ENCODE measurements at places on chromosomes 3 and 15.

- DNase-seq: no peak
Observed at GRCh38 chr3:312160-312733, 115.7 kb downstream of the CHL1 start.

GRCh38 chr15:99169769-99170311 lies 65.0 kb downstream of the SYNM start:
- DNase-seq: no peak

DNA sequence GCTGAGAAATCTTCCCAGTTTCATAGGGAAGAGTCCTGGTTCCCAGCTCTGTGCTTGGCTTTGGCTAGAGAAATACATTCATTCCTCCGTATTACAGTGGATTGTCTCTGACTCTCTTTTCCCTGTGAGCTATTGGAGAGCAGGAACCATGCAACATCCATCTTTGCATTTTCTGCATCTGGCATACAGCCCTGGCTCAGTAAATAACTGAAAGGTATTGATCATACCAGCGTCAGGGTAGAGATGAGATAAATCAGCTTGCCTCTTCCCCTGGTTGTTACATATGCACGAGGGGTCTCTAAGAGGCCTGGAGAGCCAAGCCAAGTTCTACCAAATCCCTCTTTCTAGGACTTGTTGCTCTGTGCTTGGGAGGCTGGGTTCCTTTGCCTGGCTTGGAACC lies 35.2 kb downstream of the FOXB1 start:
- no peak for DNase-seq

- no peak for DNase-seq
Observed at GRCh38 chr3:45585371-45585770, 9.2 kb upstream of the LIMD1 start.

DNA sequence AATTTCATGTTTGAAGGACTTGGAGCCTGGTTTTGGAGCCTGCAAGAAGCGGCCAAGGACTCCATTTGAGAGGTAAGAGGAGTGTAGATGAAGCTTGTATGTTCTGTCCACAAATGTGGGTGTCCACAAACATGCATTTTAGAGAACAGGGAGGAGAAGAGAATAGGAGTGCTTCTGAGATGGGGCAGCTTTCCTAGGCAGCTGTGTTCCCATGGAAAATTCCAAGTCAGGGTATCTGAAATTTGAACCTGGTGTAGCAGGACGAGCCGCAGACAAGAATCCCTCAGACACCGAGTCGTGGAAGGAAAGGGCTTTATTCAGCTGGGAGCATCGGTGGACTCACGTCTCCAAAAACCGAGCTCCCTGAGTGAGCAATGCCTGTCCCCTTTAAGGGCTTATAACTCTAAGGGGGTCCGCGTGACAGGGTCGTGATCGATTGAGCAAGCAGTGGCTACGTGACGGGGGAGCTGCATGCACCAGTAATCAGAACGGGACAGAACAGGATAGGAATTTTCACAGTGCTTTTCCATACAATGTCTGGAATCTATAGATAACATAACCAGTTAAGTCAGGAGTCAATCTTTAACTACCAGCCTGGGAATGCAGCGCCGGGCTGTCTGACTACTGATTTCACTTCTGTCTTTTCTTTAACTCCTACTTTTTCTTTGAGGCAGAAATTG lies 71.4 kb upstream of the WDR72 start:
- DNase-seq: no peak

DNA sequence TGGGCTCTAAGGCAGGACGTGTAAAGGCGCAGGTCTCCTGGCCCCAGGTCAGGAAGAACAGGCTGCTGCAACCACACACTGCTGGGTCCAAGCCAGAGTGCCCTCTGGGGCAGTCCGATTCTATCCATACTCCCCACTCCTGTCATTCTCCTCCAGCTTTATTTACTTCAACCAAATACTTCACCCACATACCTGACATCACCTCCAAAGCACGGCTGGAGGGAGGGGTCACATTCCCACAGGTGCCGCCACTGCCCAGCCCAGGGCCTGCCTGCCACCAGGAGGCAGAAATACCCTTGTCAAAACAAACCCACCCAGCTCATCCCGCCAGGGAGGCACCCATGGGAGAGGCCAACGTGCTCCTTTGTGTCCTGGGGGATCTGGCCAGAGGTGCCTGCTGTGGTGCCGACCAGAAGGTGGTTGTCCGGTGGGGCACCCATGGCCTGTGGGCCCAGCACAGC lies 100.4 kb downstream of the DAPK2 start:
- DNase-seq: no peak

DNA sequence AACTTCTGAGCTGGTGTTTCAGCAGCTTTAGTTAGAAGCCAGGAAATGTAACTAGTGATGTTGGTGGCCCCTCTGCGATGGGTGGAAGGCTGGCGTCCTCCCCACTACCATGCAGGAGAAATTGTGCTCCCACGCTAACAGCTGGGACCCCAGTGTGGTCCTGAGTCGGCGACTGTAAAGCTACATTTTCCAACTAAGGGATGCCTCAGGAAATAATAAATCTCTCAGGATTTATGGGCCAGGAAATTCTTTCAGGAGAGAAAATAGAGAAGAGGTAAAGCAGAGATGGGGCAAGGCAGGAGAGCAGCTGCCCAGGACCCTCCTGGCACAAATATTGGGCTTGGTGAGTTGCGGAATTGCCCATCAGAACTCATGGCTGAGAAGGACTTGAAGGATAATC lies 186.9 kb downstream of the OPA1 start:
- no peak for DNase-seq

DNA sequence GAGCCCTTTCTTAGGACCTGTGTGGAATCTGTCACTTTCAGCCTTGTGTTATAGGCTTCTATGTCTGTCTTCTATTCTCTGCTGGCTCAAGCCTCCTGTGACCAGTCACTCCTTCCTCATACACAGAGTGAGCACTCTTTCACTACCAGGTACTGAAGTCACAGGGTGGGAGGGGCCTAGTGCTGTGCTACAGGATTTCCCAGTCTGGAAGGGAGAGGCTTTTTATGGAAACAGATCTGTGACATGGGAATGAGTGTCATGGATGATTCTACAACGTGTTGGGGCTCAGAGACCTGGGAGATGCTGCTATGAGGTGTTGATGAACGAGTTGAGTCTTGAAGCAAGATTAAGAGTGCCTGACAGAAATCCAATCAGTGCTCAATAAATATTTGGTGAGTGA lies 100.5 kb downstream of the PDCD6IP start:
- no peak for DNase-seq

GRCh38 chr3:17990390-17990789 lies 248.0 kb upstream of the TBC1D5 start:
- no peak for DNase-seq

DNA sequence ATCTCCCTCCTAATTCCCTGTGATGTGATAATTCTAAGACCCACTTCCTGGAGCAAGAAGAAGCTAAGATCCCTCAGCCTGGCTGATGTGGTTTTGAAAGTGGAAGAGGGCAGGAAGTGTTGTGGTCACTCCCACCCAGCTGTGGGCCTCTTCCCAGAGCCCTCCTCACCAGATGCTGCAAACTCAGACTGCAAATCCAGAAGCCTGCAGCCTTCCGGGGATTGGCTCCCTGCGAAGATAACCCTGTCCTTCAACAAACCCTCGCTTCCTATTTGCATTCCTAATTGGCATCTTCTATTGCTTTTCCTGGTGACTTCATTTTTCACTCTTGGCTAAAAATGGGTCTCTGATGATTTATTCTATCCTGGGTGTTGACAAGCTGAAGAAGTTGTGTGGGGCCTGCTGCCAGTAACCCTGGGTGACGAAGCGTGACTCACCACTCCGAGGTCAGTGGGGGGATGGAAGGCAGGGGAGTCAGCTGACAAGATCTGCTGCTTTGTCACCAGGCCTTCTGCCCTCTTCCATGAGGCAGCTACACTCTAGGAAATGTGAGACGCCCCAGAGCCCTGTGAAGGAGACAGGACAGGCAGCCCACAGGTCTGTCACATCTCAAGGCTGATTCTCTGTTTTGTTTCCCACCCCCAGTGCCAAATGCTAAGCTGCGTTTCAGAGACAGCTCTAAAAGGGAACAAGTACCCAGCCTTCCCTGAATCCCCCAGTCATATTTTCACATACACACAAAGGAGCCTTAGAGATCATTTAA lies 99.7 kb upstream of the LIPC start:
- peak; percentile 63 for DNase-seq

DNA sequence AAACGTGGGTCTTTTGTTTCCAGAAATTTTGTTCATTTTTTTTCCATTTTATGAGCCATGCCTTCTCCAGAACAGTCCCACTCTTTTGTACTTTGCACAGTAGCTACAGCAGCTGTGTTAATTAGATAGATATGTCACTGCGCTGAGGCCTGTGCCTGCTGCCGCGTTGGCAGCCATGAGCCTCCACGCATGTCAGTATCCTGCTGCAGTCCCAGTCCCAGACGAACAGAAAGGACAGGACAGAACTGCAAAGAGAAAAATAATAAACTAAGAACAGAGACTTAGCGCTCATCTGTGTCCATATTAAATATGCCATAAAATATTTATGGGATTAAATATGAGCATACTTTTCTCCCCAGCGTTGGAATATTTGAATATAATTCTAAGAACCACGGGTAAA lies 442.4 kb upstream of the RARB start:
- DNase-seq: no peak

- DNase-seq: no peak
Observed at GRCh38 chr3:43391621-43392020, 105.3 kb downstream of the SNRK start.

- no peak for DNase-seq
Observed at GRCh38 chr15:63474810-63475316, 29.5 kb upstream of the USP3 start.

- DNase-seq: no peak
Observed at GRCh38 chr3:39879581-39879980, 70.2 kb downstream of the MYRIP start.

GRCh38 chr15:92083190-92083589 lies 229.7 kb downstream of the SLCO3A1 start:
- no peak for DNase-seq

- DNase-seq: no peak
Observed at GRCh38 chr3:67534594-67534993, 119.8 kb downstream of the SUCLG2 start.

- DNase-seq: no peak
Observed at GRCh38 chr15:84819291-84819768, 2.2 kb downstream of the ALPK3 start.

DNA sequence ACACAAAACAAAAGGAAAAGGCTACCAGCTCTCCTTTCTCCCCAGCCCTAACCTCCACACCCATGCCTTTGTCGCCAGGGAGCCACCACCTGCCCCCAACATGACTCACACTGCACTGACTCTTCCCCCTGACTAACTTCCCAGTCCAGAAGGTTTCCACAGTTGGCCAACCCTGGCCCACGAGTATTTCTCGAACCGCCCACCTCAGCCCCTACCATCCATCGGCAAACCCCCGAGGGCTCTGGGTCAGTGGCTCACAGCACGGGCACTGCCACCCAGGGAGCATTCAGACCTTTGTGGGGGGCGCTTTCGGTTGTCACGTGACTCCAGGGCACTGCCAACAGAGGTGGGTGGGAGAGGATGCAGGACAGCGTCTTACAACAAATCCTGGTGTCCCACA lies 152.3 kb downstream of the LRRC28 start:
- no peak for DNase-seq

GRCh38 chr3:40009991-40010390 lies 200.6 kb downstream of the MYRIP start:
- no peak for DNase-seq

GRCh38 chr15:71807125-71807629 lies 3.2 kb upstream of the NR2E3 start:
- no peak for DNase-seq

GRCh38 chr3:136979684-136980083 lies 21.9 kb downstream of the IL20RB start:
- no peak for DNase-seq

DNA sequence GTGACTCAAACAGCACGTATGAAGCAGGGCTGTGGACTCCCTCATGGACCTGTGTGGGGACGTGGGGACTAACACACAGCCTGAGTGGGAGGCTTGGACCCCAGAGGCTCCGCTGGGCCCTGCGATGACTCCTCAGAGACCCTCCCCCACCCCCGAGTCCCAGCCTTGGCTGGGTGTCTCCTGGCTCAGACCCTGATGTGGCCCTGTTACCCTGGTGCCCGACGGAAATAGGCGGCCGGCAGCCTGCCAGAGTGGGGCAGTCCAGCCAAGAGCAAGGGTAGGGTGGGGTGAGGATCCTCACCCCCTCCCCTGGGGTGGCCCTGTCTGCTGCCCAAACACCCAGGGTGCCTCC lies 15.3 kb downstream of the TNK2 start:
- no peak for DNase-seq

DNA sequence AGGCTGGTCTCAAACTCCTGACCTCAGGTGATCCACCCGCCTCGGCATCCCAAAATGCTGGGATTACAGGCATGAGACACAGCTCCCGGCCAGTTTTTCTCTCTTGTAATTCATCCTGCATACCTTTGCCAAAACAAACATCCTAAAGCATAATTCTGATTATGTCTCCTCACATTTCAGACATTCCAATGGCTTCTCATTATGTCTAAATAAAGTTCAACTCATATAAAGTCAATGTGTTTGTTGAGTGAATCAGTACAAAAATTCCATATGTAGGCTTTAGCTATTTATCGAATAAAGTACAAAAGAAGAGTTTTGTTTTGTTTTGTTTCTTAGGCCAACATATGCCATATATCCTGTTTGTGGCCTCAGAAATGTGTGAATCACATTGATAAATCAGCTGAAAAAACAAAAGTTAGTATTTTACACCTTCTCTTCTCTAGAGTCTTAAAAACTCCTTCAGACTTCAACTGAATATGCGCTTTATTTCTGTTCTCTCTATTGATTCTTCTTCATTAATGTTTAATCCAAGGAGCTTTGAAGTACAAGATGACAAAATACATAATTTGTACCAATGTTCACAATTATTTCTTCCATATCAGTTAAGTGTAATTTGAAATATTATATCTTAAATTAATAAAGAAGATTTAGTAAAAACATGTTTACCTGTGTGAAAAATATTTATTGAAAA lies 165.8 kb downstream of the MECOM start:
- no peak for DNase-seq

DNA sequence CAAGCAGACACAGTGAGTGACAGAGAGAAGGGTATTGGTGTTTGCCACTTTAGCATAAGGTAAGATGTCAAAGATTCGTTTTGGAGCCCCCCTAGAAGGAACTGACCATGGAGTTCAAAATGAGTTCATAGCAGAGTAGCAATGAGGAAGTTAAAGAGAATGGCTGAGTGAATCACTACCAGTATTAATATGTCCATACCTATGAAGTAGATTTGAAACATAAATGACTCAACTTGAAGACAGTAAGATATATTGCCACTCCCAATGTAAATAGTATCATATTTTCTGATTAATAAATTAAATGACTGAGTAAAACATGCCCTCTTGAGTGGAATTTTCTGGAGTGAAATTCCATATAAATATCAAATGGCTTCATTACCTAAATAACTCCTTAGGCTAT lies 675.1 kb downstream of the NLGN1 start:
- no peak for DNase-seq

GRCh38 chr3:114608293-114608692 lies 314.5 kb downstream of the TIGIT start:
- DNase-seq: no peak

- no peak for DNase-seq
Observed at GRCh38 chr3:39166932-39167532, 13.6 kb upstream of the CSRNP1 start.

GRCh38 chr3:141644931-141645330 lies 93.2 kb upstream of the RNF7 start:
- peak; percentile 43 for DNase-seq

GRCh38 chr15:70605606-70606410 lies 157.6 kb downstream of the UACA start:
- DNase-seq: no peak

GRCh38 chr3:21441821-21442220 lies 309.2 kb downstream of the ZNF385D start:
- no peak for DNase-seq
